ENCODE measurements at places on chromosomes 6 and 20.

- DNase-seq: no peak
Measured at GRCh38 chr6:96152114-96152708, 136.4 kb downstream of the FUT9 start.

DNA sequence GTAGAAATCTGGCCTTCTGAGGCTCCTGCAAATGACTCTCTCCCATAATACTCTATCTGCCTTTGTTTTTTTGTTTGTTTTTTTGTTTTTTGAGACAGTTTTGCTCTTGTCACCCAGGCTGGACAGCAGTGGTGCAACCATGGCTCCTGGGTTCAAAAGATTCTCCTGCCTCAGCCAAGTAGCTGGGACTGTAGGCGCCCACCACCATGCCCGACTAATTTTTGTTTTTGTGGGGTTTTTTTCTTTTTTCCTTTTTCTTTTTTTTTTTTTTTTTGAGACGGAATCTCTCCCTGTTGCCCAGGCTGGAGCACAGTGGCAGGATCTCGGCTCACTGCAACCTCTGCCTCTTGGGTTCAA, 16.6 kb upstream of the STK38 start:
- DNase-seq: no peak

GRCh38 chr20:33249456-33249855, 13.7 kb downstream of the BPIFA1 start:
- DNase-seq: no peak

GRCh38 chr20:5072756-5073659, 46.8 kb downstream of the PCNA start:
- DNase-seq: peak; percentile 92

GRCh38 chr20:54633374-54634355, 158.3 kb downstream of the DOK5 start:
- no peak for DNase-seq

GRCh38 chr20:38271608-38272120, 11.1 kb upstream of the KIAA1755 start:
- no peak for DNase-seq

GRCh38 chr6:124962639-124963415, 590 bp downstream of the RNF217 start:
- peak; percentile 35 for DNase-seq

GRCh38 chr6:33441457-33441856, 12.9 kb upstream of the ZBTB9 start:
- DNase-seq: no peak

GRCh38 chr20:37303637-37304036, 14.2 kb downstream of the MANBAL start:
- DNase-seq: no peak

GRCh38 chr20:48607544-48607865, 220.3 kb downstream of the PREX1 start:
- DNase-seq: no peak

GRCh38 chr20:35172434-35172806, 548 bp downstream of the PROCR start:
- no peak for DNase-seq

GRCh38 chr20:41499961-41500725, 118.0 kb downstream of the CHD6 start:
- no peak for DNase-seq

DNA sequence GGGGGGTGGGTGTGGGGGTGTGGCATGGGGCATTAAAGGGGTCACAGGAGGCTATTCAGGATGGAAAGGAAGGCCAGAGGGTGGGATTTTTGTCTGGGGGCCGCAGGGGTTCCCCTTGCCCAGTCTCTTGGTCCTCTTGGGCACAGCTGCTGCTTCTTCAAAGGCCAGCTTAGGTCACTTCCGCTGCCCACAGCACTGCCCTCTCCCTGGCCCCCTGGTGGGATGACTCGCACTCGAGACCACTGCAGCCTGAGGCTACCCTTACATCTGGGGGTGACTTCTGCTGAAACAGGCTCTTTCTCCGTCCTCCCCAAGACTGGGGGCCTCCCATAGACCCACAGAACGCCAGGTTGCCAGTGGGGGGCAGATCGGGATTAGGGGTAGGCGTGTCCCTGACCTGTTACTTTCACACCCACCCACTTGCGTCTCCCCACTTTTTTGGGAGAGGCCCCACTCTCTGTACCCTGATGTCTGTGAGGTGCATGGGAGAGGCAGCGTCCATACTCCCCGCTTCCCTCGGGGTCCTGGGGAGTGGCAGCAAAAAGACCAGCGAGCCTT, 1.3 kb downstream of the LKAAEAR1 start:
- DNase-seq: no peak

GRCh38 chr6:129114636-129115391, 231.9 kb downstream of the LAMA2 start:
- DNase-seq: peak; percentile 41

GRCh38 chr6:125868678-125869395, 78.1 kb downstream of the NCOA7 start:
- no peak for DNase-seq

GRCh38 chr20:48722737-48723191, 105.0 kb downstream of the PREX1 start:
- peak; percentile 96 for DNase-seq

DNA sequence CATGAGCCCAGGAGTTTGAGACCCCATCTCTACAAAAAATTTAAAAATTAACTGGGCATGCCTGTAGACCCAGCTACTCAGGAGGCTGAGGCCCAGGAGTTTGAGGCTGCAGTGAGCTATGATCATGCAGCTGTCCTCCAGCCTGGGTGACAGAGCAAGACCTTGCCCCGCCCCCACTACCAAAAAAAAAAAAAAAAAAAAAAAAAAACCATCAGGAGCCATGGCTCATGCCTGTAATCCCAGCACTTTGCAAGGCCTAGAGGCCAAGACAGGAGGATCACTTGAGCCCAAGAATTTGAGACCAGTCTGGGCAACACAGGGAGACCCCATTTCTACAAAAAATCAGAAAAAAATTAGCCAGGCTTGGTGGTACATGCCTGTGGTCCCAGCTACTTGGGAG, 159.1 kb downstream of the SOBP start:
- no peak for DNase-seq

GRCh38 chr20:15544742-15545141, 1028.5 kb downstream of the KIF16B start:
- no peak for DNase-seq

DNA sequence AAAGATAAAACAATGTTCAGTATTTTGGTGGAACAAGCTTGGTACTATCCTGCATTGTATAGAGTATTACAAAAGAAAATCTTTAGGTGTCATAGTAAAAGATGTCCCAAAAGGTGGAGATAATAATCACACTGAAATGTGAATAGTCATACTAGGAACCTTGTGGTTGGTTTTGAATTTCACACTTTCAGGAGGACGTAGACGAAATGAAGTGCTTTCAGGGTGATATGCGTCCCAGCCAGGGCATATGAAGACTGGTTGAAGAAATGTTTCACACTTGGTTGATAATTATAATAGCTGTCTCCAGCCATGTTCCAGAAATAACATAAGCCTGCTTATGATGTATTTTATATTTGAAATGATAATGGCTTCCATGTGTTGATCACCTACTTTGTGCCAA, 60.4 kb downstream of the SCAND1 start:
- DNase-seq: no peak

GRCh38 chr6:31547727-31548543, 527 bp downstream of the NFKBIL1 start:
- DNase-seq: no peak

DNA sequence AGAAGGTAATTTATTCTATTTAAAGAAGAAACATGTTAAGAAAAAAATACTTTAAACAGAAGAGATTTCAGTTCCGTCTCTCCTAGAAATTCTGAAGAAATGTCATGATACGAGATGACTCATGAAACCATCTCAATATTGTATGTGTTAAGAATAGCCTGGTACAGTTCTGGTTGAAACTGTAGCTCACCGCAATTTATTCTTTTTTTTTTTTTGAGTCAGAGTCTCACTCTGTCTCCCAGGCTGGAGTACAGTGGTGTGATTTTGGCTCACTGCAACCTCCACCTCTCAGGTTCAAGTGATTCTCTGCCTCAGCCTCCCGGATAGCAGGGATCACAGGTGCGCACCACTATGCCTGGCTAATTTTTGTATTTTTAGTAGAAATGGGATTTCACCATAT, 103.3 kb downstream of the ARHGAP18 start:
- DNase-seq: peak; percentile 48

DNA sequence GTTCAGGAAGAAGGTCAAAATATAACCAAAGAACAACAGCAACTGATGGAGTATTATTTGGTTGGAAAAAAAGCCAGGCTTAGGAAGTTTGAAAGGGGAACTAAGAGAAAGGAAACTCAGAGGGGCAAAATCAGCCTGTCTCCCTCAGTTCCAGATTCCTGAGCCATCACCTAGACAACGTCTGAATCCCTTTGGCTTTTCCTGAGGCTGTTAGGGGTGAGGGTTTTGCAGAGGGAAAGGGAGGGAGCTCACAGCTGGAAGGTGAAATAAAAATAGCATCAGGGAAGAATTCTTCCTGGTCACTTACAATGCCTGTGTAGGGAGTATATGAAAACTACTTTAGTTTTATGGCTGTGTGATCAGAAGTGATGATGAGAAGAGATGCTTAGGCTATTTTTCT, 100.5 kb downstream of the SOBP start:
- no peak for DNase-seq

GRCh38 chr20:59804347-59804746, 129.1 kb downstream of the SYCP2 start:
- DNase-seq: no peak

- peak; percentile 23 for DNase-seq
Measured at GRCh38 chr6:112038756-112039430, 15.0 kb upstream of the CCN6 start.

GRCh38 chr6:30877419-30878262, 6.7 kb upstream of the DDR1 start:
- peak; percentile 84 for DNase-seq

DNA sequence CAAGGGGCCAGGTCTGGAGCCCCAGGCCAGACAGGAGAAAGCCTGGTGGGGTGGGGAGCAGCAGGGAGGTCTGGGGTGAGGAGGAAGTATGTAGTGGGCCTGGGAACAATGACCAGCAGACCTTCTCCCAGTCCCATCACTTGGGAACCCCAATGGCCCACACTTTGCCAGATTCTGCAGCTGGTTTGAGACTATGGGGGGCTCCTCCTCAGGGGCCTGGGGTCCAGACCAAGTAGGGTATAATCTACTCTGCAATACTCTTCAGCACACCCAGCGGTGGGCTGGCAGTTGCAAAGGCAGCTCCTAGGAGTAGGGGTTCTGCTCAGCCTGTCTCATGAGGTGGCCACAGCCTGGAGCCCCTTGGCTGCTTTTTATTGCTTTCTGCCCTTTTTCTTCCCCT, 52.8 kb downstream of the NPEPL1 start:
- no peak for DNase-seq

GRCh38 chr6:149888093-149888492, 9.8 kb downstream of the RAET1E start:
- DNase-seq: no peak

DNA sequence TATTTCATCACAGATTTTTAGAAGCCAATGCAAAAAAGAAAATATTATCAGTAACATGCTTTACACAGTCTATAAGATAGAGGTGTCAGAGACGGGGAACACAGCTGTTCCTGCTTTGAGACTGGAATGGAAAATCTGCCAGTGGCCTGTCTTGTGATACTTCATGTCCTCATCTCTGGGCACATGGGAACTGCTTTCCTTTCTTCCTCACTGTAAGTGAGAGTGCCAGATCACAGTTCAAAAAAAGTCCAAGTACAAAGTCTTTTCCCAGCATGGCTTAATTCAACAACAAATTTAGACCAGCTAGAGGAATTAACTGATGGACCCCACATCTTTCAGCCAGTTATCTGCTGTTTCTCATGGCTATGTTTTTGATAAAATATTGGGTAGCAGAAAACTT, 490.4 kb downstream of the CDKAL1 start:
- DNase-seq: no peak

GRCh38 chr6:163897669-163898068, 483.2 kb downstream of the QKI start:
- no peak for DNase-seq

DNA sequence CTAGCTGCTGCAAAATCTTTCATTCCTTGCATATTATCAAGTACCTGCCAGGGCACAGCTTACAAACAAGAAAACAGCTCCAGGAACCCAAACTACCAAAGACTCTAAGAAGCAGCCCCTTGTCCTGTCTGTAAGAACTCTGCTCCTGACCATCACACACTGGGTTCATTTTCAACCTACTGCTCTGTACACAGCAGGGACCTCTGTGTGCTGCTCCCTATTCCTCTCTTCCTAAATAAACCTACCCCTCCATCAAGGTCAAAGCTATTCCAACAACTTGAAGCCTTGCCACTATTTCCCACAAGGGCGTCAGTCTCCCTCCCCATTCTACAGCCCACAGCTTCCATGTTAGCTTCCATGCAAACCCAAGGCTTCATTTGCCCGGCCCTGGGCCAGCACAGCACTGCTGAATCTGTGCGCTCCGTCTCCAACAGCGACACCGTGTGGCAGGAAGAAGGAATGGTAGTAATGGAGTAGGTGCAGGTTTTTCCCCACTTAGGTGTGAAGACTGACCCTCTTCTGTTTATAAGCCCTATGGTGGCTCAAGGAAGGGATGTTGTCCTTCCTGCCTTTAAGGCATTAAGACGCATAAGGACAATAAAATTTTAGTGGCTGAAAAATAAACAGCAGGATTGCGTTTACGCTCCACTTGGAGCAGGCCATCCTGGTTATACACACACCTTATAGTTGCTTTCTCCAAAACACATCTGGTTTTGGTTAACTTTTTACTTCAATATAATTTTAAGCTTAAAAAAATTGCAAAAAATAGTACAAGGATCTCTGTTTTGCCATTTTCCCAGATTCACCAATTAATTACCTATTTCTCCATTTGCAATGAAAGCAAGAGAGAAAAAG, 115.2 kb upstream of the NXT1 start:
- DNase-seq: peak; percentile 65

DNA sequence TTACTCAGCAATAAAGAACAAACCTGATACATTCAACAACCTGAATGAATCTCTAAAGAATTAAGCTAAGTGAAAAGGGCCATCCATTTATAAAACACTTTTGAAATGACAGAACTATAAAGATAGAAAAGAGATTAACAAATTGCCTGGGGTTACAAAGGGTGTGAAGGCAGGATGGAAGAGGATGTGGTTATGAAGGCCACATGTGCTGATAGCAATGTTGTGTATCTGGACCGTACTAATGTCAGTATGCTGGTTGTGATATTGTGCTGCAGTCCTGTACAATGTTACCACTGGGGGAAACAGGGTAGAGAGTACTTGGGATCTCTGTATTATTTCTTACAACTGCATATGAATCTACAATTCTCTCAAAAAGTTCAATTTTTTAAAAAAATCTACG, 36.4 kb downstream of the ELOVL5 start:
- DNase-seq: no peak

DNA sequence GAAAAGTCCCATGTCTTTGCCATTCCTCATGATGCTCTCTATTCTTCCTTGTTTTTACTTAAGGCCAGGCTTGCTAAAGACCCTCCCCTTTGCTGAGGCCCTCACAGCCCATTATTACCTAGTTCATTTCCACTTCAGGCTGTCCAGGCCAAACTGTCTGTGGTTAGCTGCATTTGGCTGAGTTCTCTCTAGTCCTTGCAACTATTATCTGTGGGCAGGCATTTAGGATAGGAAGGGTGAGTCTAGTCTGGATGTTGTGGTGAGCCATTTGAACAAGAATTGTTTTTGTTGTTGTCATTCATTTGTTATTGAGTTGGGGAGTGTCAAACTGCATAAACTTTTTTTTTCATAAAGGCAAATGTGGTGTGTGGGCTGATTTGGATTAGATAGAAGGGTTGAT, 182.4 kb downstream of the CD109 start:
- DNase-seq: no peak

GRCh38 chr6:112065426-112065986, 11.6 kb downstream of the CCN6 start:
- no peak for DNase-seq

Measured in fibroblast of gingiva (primary cell).